MCF 10A (cell line): ENCODE measurements at places on chromosomes 6 and 20. TPM values are rescaled to one million over a fixed set of nuclear protein-coding genes. Genes with fewer than 3 reads are reported as not detected.

Gene TCP11
- total RNA-seq: not detected in 2 replicates

Gene TPX2
- total RNA-seq: 45.3 and 79.6 TPM in 2 replicates

Gene NRSN1
- total RNA-seq: not detected in 2 replicates

Gene KHDC1
- 1.3 and 2.6 TPM in 2 replicates for total RNA-seq

Gene SLC44A4
- not detected in 2 replicates for total RNA-seq

Gene TSPO2
- total RNA-seq: not detected in 2 replicates

Gene NKAIN2
- total RNA-seq: 2.7 and 4.9 TPM in 2 replicates
